ENCODE measurements at places on chromosomes 12 and 14.
A peak's percentile ranks its signal among the peaks of the same experiment; 100 is the strongest.

- no peak for DNase-seq
Measured at GRCh38 chr14:36747411-36748184, 85.9 kb downstream of the PAX9 start.

- DNase-seq: peak; percentile 69
Measured at GRCh38 chr12:121095544-121096198, 37.0 kb upstream of the P2RX7 start.

DNA sequence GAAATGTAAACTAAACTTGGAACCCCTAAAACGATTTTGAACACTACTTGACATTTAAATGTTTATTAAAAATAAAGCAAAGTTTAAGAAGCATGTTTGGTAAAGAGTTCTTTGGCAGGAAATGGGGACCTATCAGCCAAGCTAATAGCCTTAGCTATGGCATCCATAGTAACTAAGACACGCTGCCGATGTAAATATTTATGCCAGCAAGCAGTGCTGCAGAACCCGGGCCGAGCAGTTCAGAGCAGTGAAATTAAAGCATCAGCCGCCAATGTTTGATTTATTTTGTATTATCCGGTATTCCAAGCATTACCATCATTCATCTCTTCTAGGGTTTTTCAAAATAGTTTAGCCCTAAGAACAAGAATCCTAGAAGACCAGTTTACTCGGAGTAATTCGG lies 61.6 kb downstream of the PPP2R5C start:
- no peak for DNase-seq

DNA sequence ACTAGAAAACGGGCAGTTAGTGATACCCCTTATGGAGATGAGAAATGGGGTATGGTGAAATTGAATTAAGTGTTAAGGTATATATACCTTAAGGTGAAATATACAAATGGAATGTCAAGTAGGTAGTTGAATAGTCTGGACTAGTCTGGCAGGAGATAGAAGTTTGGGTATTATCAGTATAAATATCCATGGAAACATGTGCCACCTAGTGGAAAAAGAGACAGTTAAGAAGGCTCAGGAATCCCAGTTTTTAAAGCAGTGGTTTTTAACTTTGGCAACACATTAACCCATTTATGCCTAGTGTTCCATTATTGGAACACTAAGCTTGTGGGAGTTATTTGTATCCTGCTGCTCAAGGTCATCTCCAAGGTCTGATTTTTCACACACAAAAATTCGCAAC lies 38.6 kb upstream of the TPH2 start:
- DNase-seq: no peak

DNA sequence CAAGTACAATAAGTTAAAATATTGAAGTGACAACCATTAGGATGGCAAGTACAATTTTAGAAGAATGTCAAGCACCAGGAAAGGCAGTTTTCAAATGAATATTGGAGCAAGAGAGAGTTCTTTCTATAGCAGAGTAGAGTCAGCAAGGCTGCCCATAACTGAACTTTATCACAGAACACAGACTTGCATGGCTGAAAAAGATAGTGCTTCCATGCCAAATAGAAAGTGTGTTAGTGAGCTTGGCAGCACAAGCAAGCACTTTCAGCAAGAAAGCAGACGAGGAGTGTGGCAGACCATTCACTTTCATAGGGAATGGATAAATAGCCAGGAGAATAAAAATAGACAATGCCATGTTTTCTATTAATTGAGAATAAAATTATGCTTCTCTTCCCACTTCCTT lies 647.0 kb upstream of the MGAT4C start:
- no peak for DNase-seq

DNA sequence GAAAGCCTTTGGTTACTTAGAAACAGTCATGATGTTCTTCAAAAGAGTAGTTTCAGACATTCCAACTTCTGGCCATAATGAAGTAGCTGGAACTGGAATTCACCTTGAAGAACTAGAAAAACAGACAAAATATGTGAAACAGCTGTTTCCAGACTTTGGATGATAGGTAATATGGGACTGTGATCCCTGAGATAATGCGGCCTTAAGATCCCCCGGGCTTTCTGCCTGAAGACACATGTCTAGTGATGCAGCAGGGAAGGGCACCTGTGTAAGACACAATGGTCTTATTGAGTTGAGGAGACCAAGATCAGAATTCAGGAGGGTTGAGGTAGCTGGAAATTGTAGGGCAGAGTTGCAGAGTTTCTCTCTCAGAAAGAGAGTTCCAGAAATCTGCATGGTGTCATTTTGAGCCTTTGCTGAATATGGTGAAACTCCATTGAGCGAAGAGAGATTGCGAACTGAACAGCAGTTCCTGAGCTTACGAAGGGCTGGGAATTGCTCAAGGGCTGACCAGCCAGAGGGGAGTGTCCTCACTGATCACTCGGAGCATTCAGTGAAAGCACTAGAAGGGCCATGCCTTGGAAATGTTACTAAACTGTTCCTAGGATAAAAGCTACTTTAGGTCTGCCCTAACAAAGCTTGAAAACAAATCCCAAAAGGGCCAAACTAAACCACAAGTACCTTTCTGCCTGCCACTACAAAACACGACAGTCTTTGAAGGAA lies 41.7 kb upstream of the FRS2 start:
- no peak for DNase-seq

DNA sequence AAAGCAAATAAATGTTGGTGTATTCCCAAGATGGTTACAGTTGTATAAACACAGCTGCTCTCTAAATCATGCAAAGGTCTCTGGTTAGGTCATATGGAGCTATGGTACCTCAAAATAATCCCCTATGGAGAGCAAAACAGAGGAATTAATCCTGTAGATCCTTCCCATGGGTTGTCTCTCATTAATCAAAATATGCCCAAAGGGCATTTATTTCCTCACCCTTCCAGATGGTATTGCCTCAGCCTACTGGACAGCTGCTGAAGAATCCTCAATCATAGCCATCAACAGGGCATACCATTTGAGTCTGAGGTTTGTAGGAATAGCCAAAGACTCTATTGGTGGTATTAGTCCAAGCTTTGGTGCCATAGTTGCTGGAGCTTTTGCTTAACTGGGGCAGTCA lies 360.9 kb downstream of the RPL10L start:
- DNase-seq: no peak

DNA sequence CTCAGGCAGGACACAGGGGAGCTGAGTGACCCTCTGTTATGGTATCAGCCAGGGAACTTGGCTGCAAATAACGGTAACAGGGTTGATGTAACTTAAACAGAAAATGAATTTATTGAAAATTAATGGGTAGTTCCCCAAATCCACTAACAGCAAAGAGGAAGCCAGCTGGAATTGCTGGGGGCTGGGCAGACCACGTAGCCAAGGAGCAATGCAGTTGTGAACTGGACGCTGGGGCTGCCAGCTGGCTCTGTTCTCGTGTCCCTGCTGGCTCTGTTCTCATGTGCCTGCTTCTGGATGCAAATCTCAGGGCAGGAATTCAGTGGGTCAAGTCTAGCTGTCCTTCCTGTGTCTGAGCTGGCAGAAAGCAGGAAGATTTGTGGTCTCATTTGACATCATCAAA lies 1383.3 kb upstream of the TMEM132C start:
- no peak for DNase-seq

GRCh38 chr14:30521899-30522736 lies 36.8 kb upstream of the G2E3 start:
- DNase-seq: no peak

GRCh38 chr14:35814371-35815005 lies 5.4 kb upstream of the RALGAPA1 start:
- peak; percentile 16 for DNase-seq

DNA sequence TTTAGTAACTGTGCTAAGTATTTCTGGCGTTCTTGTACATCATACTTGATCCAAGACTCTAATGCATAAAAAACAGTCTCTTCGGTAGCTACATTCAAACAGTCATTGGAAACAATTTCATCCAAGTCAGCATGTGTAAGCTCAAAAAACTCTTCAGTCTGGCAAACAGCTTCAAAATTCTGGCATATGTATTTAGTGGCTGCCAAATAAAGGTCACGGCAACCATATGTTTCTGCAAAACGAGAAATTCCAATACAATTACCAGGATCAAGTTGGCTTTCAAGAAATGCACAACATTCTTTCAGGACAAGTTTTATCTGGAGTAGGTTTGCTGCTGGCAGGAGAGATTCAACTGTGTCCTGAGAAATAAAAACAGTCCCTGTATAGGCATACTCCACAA lies 16.5 kb downstream of the KLHL28 start:
- no peak for DNase-seq

DNA sequence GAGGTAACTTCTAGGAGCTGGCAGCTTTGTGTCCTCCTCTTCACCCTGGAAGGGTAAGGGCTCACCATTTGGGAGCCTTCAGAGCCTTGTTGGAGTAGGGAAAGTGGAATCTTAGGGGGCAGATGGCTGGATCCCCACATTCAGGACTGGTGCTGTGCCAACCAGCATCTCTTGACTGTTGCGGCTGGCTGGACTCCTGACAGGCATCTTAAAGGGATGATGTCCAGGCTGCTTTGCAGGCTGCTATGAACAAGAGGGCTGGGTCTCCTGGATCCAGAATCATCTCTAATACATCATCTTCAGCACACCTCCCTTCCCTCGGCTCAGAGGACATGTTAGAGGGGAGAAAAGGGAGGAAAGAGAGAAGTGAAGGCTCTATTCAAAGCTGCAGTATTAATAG lies 4.4 kb downstream of the CACNB3 start:
- no peak for DNase-seq

GRCh38 chr14:74491956-74492775 lies 939 bp downstream of the NPC2 start:
- DNase-seq: no peak

DNA sequence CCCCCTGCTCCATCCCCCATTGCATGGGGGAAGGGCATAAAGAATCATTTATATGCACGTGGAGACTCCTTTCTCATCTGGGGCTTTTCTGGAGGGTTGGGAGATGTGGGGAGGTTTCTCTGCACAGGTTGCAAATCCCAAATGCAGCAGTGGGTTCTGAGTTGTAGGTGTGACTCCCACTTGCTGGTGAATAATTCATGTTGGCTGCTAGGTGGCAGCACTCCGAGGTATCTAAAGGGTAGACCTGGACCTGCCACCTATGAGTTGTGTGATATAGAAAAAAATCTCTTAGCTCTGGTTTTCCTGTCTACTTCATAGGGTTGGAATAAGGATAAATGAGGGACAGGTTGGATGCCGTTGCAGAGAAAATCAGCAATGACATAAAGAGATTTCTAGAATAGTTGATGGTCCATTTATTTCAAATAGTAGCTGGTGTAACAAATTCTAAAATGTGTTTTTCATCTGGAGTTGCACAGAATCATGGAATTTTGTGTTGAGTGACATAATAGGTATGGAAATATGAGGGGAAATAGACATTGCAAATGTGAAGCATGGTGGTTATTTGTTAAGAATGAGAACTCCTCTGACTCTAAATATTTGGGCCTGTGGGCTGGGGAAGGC lies 4.6 kb downstream of the MARCHF9 start:
- DNase-seq: no peak

- DNase-seq: no peak
Measured at GRCh38 chr14:93122826-93123225, 7.1 kb upstream of the ITPK1 start.

GRCh38 chr14:89386212-89386886 lies 30.7 kb downstream of the FOXN3 start:
- no peak for DNase-seq

- DNase-seq: no peak
Measured at GRCh38 chr12:5768581-5769196, 176.4 kb downstream of the ANO2 start.

Measured in GM12891 (cell line).